ENCODE measurements at places on chromosomes 12 and 14. TPM values are rescaled to one million over a fixed set of nuclear protein-coding genes. Genes with fewer than 3 reads are reported as not detected.

The DHRS4 gene
- 38.4 TPM for total RNA-seq

GRCh38 chr12:24814379-24815113 is 134.4 kb downstream of the BCAT1 start:
- H3K4me1 ChIP-seq = no peaks in the 10 kb centered on the region
- H3K27ac ChIP-seq = no peak overlapping the region
- H3K27me3 ChIP-seq = no peaks in the 10 kb centered on the region
- no peak for DNase-seq
- no peaks in the 10 kb centered on the region for H3K36me3 ChIP-seq

DNA sequence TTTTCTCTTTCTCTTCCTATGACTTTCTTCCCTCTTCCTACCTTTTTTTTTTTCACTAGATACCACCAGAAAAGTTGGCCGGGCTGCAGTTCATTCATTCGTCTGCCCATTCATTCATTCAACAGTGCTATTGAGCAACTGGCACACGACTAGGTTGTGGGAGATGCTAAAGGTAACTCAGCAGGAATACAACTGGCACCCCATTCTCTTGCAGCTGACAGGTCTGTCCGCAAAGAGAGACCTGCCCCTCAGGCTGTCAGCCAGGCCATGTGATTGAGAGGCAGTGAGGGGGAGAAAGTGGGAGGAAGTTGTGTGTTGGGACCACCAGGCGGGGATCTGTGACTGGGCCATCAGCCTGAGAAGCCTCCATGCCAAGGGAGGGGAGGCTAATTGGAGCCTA is 105.2 kb downstream of the TSPAN9 start:
- no peaks in the 10 kb centered on the region for H3K36me3 ChIP-seq
- H3K4me3 ChIP-seq = no peak overlapping the region
- no peak for DNase-seq

The ANKRD33 gene
- total RNA-seq = not detected

DNA sequence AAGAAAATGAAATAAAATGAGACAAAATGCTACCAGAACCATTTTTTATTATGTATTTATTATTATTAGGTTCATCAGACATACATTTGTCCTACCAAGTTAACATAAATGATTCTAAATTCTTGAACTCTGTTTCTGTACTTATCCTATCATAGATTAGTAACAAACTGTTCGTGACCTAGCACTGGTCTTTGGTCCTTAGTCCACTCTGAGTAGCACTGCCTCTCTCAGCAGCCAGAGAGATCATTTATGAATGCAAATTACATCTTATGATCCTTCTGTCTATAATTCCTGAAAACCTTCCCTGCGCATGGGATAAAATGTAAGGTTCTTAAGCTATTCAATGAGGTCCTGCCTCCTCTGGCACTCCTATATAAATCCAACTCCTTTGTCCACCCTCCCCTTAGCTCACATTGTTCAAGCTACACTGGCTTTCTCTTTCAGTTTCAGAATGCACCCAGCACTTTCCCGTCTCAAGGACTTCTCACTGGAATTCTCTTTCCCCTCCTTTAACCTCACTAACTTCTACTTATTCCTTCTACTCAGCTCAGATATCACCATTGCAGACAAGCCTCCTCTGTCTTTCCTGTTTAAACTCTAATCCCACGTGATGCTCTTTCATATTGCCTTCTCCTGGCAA is 17.1 kb downstream of the PDZRN4 start:
- H3K4me3 ChIP-seq = peak overlapping the region; percentile 8
- peaks cover 4% of the 10 kb centered on the region for H3K36me3 ChIP-seq
- no peaks in the 10 kb centered on the region for H3K4me1 ChIP-seq
- H3K27me3 ChIP-seq = no peaks in the 10 kb centered on the region

The LRRIQ1 gene
- 0.16 TPM for total RNA-seq

DNA sequence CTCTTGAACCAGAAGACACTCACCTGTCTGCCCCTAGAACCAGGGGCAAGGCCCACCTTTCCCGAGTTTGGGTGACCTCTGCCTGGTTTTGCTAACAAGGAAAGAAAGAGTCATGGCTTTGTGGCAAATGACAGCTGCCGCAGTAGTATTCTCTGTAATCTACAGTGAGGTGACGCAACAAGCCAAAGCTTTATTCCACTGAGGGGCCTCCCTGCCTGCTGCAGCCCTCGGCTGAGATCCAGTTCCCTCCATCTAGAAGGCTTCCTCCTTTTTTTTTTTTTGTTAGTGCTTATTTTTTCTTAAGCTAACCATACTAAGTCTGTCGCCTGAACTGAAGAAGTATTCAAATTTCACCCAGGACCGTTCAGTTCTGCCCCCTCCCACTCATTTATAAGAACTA is 142.3 kb upstream of the TMCC3 start:
- H3K27ac ChIP-seq = no peak overlapping the region
- DNase-seq = no peak
- H3K4me1 ChIP-seq = no peaks in the 10 kb centered on the region
- H3K36me3 ChIP-seq = no peaks in the 10 kb centered on the region

DNA sequence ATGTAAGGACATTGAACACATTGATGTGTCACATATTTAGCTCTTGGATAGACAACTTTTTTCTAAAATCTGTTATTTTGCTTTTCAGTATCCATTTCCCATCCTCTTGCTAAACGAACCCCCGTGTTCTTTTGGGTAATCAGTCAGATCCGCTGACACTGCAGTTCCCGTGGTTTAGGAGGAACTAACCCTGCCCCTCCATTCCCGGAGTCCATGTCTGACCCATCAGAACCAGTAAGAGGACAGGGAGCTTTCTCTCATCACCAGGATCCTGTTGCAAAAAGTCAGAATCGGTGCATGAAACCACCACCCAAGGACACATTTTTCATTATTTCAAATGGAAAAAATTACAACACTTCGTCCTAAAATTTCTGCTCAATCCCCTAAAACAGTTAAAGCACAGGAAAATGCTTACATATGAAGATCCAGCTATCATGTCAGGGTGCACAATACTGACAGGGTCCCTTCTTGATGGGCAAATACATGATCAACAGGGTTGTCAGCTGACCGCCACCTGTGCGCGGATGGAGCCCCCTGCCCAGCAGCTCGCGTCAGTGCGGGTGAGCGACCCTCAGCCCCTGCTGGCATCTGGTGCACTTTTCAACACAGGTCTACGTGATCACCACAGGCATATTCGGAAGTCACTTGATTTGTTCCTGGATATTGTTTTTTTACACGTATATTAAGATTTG is 276.8 kb downstream of the ADGRD1 start:
- H3K36me3 ChIP-seq = no peaks in the 10 kb centered on the region
- H3K27me3 ChIP-seq = peaks cover 5% of the 10 kb centered on the region
- H3K4me1 ChIP-seq = no peaks in the 10 kb centered on the region
- no peak overlapping the region for H3K27ac ChIP-seq
- H3K4me3 ChIP-seq = no peak overlapping the region
- no peak for DNase-seq

The MOK gene
- total RNA-seq = 29.0 TPM

DNA sequence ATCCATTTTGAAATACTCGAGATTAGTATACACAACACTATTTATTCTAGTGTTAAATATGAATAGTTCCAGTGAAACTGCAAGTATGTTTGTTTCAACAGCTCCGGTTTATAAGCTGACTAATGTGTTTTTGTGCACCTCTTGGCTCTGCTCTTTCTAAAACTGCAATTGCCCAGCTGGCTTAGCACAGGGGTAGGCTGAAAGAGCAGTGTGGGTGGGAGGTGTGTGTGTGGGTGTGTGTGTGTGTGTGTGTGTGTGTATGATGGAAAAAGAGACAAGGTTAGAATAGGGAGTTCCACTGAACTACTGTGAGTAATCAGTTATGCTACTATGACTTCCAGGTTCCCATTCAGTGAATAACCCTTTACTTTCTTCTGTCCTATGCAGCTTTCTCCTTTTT is 37.8 kb upstream of the DDHD1 start:
- H3K4me3 ChIP-seq = no peak overlapping the region
- no peak overlapping the region for H3K27ac ChIP-seq
- no peak for DNase-seq
- no peaks in the 10 kb centered on the region for H3K27me3 ChIP-seq
- H3K36me3 ChIP-seq = no peaks in the 10 kb centered on the region

The TOMM20L gene
- not detected for total RNA-seq

GRCh38 chr12:123532019-123532418 is 1.5 kb downstream of the RILPL1 start:
- peak overlapping the region; percentile 99 for H3K4me3 ChIP-seq
- H3K36me3 ChIP-seq = no peaks in the 10 kb centered on the region
- peak overlapping the region; percentile 96 for H3K27ac ChIP-seq
- no peak for DNase-seq

DNA sequence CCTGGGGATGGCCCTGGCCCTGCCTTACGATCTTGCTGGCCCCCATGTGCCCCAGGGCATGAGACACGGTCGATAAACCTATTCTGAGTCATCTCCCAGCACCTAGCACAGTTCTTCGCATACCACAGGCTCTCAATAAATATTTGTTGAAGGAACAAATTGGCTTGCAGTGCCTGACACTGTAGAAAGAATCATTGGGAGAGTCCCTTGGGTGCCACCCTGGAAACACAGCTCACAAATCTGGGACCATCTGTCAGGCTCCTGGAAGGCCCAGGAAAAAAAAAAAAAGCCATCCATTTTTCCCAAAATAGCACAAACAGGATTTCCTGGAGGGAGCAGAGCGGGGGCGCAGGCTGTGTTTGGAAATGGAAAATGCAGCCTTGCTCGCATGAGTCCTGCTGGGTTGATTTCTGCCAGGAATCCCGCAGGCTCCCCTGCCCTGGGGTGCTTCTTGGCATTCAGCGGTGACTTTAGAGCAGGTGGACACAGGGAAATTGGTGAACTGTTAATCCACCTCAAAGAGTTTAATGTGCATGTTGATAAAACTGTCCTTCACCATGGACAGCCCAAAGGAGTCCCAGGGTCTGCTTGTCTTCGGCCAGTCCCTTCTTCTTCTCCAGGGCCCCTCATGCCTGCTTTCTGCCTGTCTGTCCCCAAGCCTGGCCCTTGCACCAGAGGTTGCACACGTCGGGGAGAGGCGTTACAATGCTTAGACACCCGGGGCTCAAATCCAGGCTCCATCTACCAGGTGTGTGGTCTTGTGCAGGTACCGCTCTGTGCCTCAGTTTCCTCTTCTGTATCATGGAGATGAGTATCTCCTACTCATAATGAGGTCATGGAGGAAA is 106.1 kb upstream of the RFLNA start:
- no peaks in the 10 kb centered on the region for H3K27me3 ChIP-seq
- H3K36me3 ChIP-seq = no peaks in the 10 kb centered on the region
- no peak overlapping the region for H3K27ac ChIP-seq
- H3K4me1 ChIP-seq = no peaks in the 10 kb centered on the region
